Vein endothelial cell (primary cell): ENCODE measurements at places on chromosomes 13 and 19. TPM values are rescaled to one million over a fixed set of nuclear protein-coding genes. Genes with fewer than 3 reads are reported as not detected.

Gene ZNF471
- total RNA-seq = 0.98 and 2.7 TPM in 2 replicates

Gene PSG7
- total RNA-seq = not detected in 2 replicates

Gene MISP
- total RNA-seq = not detected in 2 replicates

Gene LIPE
- 4.5 and 5.6 TPM in 2 replicates for total RNA-seq

Gene POLRMT
- 32.5 and 36.9 TPM in 2 replicates for total RNA-seq

Gene IFNL1
- not detected in 2 replicates for total RNA-seq

Gene CSNK1A1L
- not detected in 2 replicates for total RNA-seq

Gene MEGF8
- 33.1 and 49.0 TPM in 2 replicates for total RNA-seq

Gene ZNF534
- not detected in 2 replicates for total RNA-seq

Gene TRPC4
- total RNA-seq = 0.19 and 0.98 TPM in 2 replicates

Gene MCEMP1
- not detected in 2 replicates for total RNA-seq
